Fibroblast of the aortic adventitia (primary cell): ENCODE measurements at places on chromosomes 1 and 21. TPM values are rescaled to one million over a fixed set of nuclear protein-coding genes. Genes with fewer than 3 reads are reported as not detected.

The ABL2 gene
- 29.0 and 67.2 TPM in 2 replicates for total RNA-seq

The APCS gene
- total RNA-seq = not detected in 2 replicates

The OLIG2 gene
- total RNA-seq = not detected in 2 replicates

The NPL gene
- total RNA-seq = 2.3 and 3.8 TPM in 2 replicates

The CRNN gene
- not detected in 2 replicates for total RNA-seq

DNA sequence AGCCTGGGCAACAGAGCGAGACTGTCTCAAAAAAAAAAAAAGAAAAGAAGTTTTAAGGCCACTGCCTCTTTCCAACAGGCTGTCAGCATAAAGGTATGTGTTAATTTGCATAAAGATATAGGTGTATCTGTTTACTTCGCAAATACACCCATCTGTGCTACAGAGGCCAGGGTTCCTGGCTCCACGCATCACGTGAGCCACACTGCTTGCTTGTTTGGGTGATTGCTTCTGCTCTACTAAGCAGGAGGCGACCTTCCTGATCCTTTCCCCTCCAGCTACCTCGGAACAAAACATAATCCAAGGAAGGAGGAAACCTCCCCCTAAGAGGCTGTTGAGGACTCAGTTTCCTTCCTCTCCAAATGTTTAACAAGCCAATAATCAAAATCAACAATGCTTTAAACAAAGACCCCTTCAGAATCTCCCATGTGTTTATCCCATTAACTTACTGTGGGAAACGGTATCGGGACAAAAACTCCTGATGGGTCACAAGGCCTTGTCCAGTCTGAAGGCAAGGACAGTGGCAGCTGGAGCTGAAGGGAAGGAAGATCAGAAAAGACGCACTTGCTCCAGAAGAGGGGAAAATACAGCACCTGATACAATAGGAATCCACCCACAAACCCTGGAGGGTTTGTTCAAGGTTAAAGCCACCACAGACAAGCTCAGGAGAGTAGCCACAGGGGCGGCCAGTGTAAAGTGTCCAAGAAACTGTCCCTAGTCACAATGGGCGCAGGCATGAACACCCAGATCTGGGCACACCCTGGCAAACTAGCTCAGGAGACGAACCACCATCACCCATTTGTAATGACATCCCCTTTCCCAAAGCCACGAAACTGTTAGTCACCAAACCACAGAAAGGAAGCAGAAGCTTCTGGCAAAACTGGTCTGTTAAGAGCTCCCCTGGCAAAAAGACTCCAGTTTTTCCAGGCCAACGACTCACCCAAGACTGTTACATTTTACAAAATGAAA is 17.2 kb downstream of the CTNNBIP1 start:
- peak; percentile 79 for DNase-seq

GRCh38 chr1:14672005-14672404 is 73.5 kb downstream of the KAZN start:
- no peak for DNase-seq

DNA sequence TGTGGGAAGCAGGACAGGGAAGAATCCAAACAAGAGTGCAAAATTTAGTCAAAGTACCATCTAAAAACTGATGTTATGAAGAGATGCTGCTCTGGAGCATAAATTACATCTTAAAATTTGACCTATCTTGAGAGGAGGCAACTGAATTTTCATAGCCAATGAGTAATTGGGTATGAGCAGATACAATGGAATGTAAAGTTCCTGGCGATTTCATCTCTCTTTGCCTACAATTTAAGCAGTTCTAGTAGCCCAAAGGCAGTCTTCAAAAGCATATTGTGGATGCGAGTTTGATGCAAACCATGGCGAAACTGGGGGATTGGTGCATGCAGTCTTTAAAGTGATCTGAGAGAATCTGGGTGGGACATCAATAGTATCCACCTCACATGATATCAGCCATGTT is 1265.9 kb downstream of the BRINP3 start:
- no peak for DNase-seq

DNA sequence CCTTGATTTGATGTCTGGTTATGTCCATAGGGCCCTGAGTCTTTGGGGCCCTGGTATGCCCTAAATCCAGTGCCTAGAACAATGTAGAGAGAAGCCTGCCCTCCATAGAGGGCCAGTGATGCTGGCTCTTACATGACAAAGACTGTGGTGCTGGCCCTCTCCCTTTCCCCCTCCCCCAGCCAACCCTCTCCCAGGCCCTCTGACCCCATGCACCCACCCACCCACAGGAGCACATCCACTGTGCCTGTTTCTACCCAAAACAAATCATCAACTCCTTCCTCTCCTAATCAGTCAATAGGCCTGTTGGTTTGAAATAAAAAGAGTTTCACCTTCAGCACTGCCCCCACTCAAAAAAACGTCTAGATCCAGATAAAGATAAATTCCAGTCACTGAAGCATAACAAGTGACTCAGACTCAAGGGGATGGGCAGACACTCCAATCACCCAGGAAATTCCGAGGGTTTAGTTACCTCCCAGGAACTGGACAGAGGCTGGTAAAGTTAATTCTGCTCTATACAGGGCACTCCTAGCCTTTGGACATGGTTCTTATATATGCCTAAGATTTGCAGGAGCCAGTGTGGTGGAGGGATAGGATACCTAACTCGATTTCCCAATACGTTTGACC is 144.8 kb upstream of the VANGL1 start:
- peak; percentile 56 for DNase-seq
